Left lobe of liver (tissue), 2 donors: ENCODE measurements at places on chromosomes 12 and 14. TPM values are rescaled to one million over a fixed set of nuclear protein-coding genes. Genes with fewer than 3 reads are reported as not detected.

The HOXC6 gene
- not detected for total RNA-seq

The VRTN gene
- total RNA-seq, result 0.08 TPM

The KRT6C gene
- total RNA-seq, result not detected

The RTL1 gene
- not detected for total RNA-seq

The AP5M1 gene
- 20.2 TPM for total RNA-seq

The ZDHHC22 gene
- total RNA-seq, result not detected

The CYP46A1 gene
- total RNA-seq, result 1.5 TPM

The SRRM4 gene
- not detected for total RNA-seq

The OTX2 gene
- not detected for total RNA-seq

The CDCA3 gene
- 0.58 TPM for total RNA-seq

The RASSF9 gene
- total RNA-seq, result 0.93 TPM

The CPNE6 gene
- 0.40 TPM for total RNA-seq

The TTLL5 gene
- total RNA-seq, result 9.5 TPM

The TBC1D30 gene
- 2.1 TPM for total RNA-seq

The LGR5 gene
- total RNA-seq, result 0.13 TPM
